NCI-H510A (cell line): ENCODE measurements at places on chromosomes 1 and 21.

- no peak for DNase-seq
Observed at GRCh38 chr1:69519006-69519405, 48.7 kb upstream of the LRRC7 start.

DNA sequence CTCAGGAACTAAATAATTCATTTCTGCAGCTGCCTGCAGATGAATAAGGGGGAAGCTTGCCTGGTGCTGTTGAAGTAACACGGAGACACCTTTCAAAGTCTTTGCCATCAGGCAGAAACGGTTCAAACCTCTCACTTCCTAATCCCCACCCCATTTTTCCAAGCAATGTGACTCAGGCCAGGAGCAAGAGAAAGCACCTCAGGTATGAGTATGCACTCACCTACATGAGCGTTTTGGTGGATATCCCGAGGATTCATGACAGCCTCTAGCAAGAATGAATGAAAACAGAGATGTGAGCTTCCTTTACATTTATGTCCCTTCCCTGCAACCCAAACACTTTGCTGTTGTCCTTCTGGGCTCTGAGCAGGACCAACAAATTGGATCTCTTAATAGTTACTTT lies 63.4 kb upstream of the LAX1 start:
- DNase-seq: no peak

DNA sequence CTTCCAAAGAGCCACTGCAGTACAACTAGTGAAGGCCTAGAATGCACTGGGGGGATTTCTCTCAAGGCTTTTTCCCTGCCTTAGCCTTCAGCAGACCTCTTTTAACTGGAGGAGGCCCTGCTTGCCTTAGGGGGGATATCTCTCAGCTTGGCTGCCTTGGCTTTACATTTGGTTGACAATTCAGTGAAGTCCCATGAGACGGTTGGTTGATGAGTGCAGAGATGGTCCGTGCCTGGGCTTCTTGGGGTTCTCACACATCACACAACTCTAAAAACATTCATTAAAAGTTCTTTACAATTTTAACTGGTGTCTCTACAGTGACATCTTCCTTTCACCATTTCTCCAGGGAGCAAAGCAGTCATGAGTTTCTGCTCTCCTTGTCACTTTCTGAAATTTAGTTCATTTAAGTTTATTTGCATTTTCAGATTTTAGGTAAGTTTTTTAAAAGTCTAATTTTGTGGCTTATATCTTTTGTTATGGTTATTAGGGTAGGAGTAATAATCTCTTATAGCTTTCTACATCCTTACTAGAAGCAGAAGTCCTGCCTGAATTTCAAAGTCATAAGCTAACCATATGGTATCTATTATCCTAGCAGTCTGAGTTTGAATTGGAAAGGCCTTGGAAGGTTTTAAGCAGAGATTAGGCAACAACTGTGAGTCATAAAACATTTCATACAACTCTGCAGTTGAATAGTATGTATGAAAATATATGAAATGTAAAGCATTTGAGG lies 487.6 kb downstream of the DPYD start:
- no peak for DNase-seq

DNA sequence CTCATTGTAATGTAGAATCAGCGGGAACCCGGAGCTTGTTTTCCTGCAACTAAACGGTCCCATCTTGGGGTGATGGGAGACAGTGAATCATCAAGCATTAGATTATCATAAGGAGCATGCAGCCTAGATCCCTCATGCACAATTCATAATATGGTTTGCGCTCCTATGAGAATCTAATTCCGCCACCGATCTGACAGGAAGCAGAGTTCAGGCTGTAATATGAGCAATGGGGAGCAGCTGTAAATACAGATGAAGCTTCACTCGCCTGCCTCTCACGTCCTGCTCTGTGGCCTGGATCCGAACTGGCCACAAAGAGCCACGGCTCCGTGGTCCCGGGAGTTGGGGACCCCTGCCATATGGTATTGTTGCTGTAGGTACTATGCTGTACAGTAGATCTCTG lies 1.6 kb downstream of the IFI44 start:
- no peak for DNase-seq

- DNase-seq: peak; percentile 97
Observed at GRCh38 chr1:36909946-36910725, 124.2 kb downstream of the GRIK3 start.

DNA sequence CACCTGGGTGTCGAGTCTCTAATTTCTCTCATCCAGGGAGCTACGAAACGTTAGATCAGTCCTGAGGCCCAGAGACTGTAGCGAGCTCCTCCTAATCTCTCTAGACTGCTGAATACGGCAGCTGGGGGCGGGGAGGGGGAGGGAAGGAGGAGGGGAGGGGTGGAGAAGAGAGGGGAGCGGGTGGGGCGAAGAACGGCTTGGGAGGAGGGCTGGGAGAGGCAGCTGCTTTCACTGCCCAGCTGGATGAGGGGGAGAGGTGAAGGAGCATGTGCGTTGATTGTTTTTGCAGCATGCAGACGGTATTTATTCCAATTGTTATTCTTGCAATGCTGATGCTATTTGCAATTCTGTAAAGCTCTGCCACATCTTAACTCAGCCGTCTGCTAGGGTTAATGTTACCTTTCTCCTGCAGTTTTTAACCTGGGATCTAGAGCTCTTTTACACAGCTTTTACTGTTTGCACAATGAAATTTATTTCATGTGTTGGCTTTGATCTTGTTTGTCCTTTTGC lies 790 bp downstream of the DNAJC6 start:
- peak; percentile 71 for DNase-seq

DNA sequence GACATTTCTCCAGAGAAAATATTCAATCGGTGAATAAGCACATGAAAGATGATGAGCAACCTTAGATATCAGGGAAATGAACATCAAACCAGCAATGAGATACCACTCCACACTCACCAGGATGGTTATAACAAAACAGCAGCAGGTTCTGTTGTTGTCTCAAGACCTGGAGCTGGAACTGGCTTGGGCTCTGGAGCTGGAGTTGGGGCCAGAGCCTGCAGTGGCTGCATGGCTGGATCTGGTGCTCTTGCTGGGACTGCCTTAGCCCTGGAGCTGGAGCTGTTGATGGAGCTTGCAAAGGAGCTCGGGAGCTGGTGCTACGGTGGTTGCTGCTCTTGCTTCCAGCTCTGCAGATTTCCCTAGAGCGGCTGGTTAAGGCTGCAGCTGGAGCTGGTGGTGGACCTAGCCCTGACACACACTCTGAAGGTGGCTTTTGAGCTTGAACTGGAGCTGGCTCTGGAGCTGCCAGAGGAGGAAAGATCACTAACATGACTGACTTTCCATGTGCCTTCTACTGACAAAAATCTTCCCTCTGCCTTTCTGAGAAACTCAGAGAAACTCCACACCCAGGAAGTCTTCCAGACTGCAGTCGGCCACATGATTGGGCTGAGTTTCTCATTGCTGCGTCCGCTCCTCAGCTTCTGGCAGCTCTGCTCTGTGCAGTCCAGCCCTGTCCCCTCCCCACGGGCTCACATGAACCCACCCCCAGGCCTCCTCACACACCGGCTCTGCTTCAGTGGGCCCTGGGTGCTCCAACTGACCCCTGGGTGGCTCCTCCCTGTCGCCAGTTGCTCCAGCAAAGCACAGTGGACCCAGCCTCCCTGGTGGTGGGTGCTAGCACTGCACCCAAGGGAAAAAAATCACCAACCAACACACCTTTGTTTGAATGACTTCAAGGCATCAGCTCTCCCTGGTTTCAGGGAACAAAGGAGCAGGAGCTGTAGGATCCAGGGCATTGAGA lies 139.1 kb upstream of the FMN2 start:
- no peak for DNase-seq

DNA sequence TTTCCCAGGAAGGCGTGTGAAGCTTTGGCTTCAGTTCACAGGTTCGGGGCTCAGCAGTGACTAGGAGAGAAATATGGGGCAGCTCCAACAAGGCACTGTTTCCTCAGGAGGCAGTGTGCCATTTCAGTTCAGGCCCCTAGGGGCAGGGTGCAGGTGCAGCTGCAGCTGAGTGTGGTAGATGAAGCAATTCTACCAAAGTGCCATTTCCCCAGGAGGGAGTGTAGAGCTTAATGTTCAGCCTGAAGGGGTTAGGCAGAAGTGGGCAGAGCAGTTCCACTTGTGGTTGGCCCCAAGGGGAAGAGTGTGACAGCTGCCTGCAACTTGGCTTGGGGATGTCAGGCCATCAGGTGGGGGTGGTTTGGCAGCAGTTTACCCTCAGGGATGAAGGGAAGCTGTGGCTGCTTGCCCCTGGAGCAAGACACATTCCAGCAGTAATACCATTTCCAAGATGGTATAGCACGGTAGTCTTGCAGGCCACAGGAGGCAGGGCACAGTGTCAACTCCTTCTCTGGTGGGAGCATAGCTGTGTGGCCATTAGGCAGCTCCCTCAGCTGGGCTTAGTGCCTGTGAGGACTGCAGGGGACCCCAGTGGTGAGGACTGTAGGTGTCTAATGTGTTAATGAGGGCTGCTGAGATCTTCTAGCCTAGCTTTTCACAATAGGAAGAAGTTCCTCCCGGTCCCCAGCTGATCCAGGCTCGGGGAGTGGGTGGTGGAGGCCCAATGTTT lies 34.7 kb downstream of the RGSL1 start:
- no peak for DNase-seq

- no peak for DNase-seq
Observed at GRCh38 chr1:6130036-6130435, 50.1 kb downstream of the CHD5 start.

DNA sequence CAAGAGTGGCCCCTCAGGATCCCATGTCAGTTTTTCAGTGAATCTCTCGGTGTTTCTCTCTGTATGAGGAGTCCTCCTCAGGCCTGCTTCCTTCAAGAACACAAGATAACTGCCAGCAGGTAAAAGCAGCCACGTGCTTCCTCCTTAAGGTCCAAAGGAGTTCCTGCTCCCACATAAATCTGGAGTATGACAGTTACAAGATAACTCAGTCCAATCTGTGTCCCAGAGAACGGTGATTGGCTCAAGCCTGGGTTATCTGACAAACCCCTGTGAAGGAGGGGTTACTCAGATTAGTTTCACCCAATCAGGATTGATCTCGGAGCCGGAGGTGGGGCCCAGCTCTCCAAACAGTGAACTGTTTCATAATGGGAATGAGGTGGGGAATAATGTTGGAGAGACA lies 5.8 kb upstream of the ANKRD13C start:
- no peak for DNase-seq

DNA sequence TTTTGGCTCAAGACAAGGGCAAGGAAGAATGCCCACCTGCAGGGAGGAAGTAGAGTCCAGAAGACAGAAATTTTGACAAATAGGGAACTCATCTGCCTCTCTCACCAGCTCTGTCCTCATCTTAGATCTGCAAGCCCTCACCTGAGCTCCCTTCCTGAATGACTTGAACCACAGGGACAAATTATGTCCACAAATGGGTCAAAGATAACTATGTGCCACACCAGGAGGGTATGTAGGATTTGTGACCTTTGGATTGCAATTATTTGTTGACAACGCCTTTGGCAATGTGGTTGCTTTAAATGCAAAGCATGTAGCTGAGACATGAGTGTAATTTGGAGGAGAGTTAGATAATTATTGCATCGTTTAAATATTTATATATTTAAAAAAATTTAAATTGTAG lies 79.5 kb downstream of the GRIK1 start:
- no peak for DNase-seq

DNA sequence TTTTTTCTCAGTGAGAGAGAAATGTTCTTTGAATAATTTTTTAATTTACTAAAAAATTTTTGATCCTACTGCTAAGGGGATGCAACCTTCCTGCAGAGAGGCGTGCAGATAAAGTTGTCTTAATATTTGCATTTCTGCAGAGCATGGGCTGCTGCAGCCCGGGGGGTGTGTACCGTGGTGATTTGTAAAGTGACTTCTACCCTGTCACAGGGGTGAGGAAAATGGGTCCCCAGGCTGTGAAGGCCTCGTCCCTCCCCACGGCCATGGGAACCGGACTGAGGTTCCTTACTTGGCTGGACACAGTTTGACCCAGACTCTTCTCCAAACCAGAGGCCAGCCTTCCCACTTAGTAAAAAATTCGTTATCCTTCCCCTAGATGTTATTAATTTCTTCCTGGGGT lies 9.5 kb upstream of the C1orf174 start:
- no peak for DNase-seq

GRCh38 chr1:228082918-228083870 lies 686 bp downstream of the ARF1 start:
- DNase-seq: no peak

- peak; percentile 67 for DNase-seq
Observed at GRCh38 chr1:206041640-206042039, 11.3 kb upstream of the RHEX start.

- DNase-seq: no peak
Observed at GRCh38 chr1:23122023-23122748, 46.5 kb downstream of the LUZP1 start.

GRCh38 chr1:225044258-225044657 lies 114.8 kb downstream of the DNAH14 start:
- no peak for DNase-seq

DNA sequence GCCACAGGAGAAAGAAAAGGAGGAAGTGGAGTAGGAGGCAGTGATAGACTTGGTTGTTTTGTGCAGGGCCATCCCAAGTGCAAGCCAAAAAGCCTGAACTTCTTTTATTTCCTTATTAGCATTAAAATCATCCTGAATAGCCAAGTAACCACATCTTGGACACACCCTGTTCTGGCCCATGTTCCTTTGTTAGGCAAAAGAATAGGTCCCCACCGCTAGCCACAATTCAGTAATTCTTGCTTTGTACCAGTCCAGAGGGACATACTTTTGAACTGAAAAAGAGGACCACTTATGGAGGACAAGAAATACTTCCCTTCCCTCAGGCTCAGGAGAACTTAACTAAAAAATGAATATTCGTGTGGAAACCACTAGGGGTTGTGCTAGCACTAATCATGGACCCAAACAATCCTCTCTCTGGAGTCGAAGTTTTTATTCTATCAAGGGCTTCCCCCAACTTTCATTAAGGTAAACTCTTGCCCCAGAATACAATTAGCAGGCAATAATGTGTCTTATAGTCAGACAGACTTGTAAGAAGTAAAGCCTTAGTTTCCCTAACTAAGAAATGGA lies 19.4 kb downstream of the TNFSF4 start:
- DNase-seq: no peak
